ENCODE measurements at places on chromosomes 2 and 18.
A peak's percentile ranks its signal among the peaks of the same experiment; 100 is the strongest.

GRCh38 chr2:44529448-44529847, 167.7 kb downstream of the CAMKMT start:
- no peak for DNase-seq

GRCh38 chr2:99158599-99158998, 3.8 kb downstream of the LIPT1 start:
- DNase-seq: no peak

DNA sequence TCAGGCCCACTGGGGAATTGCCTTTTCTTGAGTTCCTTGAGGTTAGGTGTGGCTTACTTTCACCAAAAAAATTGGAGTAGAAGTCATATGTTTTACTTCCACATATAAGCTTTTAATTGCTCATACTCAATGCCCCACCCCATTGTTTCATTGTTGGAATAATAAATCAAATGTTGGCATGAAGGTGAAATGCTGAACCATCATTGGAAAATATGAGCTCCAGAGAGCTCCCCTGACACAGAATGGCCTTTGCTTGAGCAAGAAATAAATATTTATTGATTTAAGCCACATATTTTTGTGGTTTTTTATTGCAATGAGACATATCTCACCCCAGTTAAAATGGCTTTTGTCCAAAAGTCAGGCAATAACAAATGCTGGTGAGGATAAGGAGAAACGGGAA, 167.3 kb upstream of the SRD5A2 start:
- DNase-seq: no peak

DNA sequence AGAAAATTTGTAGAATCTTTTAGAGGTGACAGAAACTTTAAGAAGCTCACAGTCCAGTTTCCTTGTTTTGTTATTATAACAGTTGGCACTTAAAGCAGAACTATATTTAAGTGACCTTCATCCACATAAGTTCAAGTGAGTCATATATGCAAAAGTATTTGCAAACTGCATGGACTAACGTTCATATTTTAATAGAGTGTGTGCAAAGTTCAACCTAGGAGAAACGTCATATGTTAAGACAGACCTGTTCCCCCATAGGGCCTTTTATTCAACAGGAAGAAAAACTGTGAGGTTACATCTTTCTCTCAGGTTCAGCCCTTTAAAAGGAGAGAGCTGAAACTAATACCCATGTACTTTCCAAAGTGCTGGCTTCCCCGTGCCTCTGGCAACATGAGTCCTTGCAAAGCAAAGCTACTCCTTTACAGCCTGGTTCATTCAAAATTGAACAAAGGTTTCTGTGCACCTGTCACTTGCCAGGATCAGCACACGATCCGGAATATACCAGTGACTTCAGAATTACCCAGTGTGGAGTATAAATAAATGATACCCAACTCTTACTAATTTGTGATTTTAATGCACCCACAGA, 280.0 kb upstream of the RAB12 start:
- peak; percentile 82 for DNase-seq

DNA sequence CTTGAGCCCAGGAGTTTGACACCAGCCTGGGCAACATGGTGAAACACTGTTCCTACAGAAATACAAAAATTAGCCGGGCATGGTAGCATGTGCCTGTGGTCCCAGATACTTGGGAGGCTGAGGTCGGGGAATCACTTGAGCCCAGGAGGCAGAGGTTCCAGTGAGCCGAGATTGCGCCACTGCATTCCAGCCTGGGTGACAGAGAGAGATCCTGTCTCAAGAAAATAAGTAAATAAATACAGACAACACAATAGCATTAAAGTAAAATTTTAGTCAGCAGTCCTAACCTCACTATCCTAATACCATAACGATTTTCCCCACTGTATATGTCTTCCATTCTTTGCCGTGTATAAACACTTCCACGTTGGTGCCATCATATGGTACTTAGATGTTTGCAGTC, 83.0 kb upstream of the MBOAT2 start:
- DNase-seq: no peak

DNA sequence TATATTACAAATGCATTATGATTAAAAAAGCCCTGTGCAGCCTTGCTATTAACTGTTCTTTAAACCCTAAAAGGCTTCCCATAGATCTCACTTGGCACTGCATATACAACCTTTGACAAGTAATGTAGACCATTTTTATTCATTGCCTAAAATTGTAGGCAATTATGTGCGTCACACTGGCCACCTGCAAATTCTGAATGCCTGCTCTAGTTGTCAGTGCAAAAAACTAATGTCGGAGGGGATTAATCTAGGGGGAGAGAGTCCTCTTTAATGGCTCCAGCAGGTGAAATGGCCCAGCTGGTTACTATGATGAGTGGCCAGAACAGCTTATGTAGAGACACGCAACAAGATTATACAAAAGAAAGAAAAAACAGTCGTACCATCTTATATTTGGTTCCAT, 123.2 kb downstream of the OLA1 start:
- no peak for DNase-seq

GRCh38 chr2:51717312-51717711, 685.4 kb upstream of the NRXN1 start:
- peak; percentile 66 for DNase-seq

GRCh38 chr2:239178954-239179353, 221.9 kb downstream of the HDAC4 start:
- no peak for DNase-seq

- DNase-seq: no peak
Measured at GRCh38 chr2:231294571-231295362, 96.3 kb downstream of the ARMC9 start.

- DNase-seq: no peak
Measured at GRCh38 chr2:221283896-221284545, 288.1 kb downstream of the EPHA4 start.

- no peak for DNase-seq
Measured at GRCh38 chr2:111048856-111049768, 71.6 kb upstream of the BCL2L11 start.

DNA sequence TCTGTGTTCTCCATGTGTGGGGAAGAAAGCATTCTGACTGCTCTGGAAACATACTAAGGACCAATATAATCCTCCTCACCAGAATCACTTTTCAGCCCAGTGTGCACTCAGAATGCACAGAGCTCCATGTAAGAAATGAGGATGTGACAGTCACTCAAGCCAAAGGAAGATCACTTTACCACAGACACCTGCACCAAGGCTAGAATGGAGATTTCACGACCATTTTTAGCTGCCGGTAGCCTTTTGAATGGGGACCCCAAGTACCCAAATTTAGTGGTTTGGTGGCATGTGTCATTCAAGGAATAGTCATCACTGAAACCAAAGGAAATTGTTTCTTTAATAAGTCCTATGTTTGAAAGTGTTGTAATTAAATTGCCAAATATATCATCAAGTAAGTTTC, 613.2 kb upstream of the ACVR2A start:
- no peak for DNase-seq

DNA sequence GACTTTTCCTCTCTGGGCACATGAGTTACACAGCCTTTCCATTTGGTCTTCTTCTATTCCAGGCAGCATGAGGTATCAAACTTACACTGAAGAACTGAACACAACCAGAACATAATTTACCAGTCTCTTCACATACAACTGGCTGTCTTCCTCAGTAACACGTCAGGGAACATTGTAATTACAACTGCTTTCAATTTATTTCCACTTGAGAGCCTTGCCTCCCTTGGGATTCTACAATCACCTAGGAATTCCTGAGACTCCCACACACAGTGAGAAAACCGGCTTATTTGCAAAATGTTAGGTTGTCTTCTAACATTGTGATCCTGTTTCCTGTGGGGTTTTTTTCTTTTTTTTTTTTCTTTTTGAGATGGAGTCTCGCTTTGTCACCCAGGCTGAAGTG, 149.9 kb downstream of the TMX3 start:
- no peak for DNase-seq

- no peak for DNase-seq
Measured at GRCh38 chr2:178269438-178270224, 75.3 kb downstream of the OSBPL6 start.

GRCh38 chr2:238136820-238137537, 1.5 kb upstream of the KLHL30 start:
- DNase-seq: no peak

DNA sequence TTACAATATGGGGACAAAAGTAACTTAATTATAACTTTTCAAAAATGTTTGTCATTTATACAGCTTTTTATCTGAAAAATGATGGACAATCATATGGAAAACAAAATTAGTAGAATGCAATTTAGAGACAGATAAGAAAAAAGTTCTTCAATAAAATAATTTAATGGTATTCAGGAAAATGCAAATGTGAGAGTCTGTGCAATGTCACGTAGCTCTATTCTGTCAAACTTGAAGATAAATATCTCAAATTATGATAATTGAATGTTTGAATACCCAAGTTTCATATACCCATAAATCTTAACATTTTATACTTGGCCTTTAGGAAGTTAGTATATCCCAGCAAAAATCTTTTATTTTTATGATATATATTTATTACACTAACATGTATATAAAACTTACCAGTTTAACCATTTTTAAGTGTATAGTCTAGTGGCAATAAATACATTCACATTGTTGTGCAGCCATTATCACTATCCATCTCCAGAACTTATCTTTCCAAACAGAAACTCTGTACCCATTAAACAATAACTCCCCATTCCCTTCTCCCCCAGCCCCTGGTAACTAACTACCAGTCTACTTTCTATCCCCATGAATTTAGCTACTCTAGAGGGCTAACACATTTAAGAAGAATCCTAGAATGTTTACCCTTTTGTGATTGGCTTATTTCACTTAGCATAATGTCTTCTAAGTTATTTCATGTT, 311.5 kb downstream of the SOCS6 start:
- DNase-seq: no peak

GRCh38 chr18:2396162-2396505, 175.2 kb downstream of the METTL4 start:
- DNase-seq: no peak

GRCh38 chr2:18339326-18339725, 221.1 kb downstream of the RDH14 start:
- no peak for DNase-seq

DNA sequence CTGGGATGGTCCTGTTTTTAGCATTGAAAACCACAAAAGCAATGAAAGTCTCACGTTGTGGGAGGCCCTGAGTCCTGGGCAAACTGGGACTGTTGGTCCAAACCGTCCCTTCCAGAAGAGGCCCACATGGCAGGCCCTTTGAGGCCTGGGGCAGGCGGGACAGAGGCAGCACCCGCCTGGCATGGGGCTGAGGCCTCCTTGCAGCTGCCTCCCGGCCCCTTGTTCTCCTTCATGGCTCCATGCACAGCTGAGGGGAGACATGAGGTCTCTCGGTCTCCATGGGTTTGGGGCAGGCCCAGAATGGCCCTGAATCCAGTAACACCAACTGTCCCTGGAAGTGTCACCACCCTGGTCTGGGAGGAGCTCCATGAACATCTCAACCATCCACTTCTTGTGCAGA, 61.9 kb downstream of the RRM2 start:
- no peak for DNase-seq

DNA sequence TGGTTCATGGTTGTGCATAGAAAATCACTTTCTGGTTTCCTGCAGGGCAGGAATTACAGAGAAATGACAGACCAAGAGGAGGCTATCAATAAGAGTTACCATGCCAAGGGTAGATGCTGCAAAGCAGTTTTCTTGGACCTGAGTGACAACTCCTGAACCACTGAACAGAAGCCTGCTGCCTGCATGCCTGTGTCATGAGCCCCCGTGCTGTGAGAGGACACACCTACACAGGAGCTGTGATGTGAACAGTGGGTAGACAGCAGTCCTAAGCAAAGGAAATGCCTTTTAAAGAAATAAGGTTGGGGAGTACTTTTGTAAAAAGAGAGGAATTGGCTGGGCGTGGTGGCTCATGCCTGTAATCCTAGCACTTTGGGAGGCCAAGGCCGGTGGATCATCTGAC, 54.2 kb upstream of the CREB1 start:
- DNase-seq: no peak

GRCh38 chr2:20494241-20494640, 47.4 kb downstream of the RHOB start:
- no peak for DNase-seq

- no peak for DNase-seq
Measured at GRCh38 chr2:104965900-104966299, 72.0 kb upstream of the MRPS9 start.

GRCh38 chr2:20604951-20605381, 45.9 kb downstream of the HS1BP3 start:
- DNase-seq: no peak

DNA sequence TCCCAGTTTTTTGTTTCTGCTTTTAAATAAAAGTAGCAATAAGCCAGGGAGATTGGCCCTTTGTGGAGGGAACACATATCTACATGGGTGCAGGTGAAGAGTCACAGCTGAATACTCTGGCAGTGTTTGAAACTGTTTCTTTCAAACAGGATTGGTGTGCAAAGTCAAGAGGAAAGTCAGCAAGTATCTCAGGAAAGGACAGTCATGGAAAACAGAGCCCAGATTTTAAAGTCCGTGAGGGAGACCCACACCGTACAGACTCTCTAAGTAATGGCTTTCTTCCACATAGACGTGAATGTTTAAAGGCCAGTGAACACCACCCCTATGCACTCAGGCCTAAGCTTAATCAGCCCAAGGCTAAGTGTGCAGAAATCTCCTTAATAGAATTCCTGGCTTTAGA, 95.3 kb downstream of the GFPT1 start:
- no peak for DNase-seq

DNA sequence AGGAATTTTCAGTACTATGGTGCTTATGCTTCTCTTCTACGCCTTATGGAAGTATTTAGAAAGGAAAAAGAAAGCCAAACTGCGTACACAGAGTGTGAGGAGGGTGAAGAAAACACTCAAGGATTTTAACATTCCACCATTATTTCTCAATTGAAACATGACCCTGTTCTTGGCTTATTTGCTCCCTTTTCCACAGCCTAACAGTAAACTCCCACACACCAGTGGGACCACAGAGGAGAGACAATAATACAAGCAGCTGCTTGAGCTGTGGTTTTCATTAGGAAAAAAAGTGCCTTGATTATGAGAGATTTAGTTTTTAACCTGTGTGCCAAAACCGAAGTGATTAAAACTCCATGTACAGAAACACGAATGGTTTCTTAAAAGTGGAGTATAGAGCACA, 134.3 kb downstream of the MEP1B start:
- no peak for DNase-seq

Measured in large intestine (tissue), 12 donors.